Stimulated activated CD4-positive, alpha-beta T cell treated with anti-CD3 and anti-CD28 coated beads, Interleukin-4, amount 100 ng/mL, for 4 hours (primary cell): ENCODE measurements at places on chromosomes 5 and 9.

- DNase-seq, result no peak
Measured at GRCh38 chr5:132458226-132458560, 32.4 kb downstream of the IRF1 start.

- DNase-seq, result no peak
Measured at GRCh38 chr5:34684281-34684979, 28.3 kb downstream of the RAI14 start.

GRCh38 chr5:177366528-177367322 is 9.0 kb downstream of the RGS14 start:
- no peak for DNase-seq

DNA sequence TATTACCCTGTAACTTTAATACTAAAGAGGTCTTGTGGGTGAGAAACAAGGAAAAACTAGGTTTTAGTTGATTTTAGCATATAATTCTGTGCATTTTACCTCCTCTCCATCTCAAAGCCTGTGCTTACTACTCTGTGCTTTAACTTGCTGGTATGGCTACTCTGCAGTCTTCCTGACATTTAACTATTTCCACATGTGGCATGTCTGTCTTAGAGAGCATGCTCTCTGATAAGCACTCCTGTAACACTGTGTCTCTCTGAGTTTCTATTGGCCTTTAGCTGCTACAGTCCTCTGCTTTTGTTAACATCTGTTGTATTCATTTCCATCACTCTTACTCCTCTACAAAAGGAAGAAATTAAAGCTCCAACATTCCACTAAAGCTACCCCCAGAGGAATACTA is 418.3 kb downstream of the RAB3C start:
- DNase-seq, result no peak

DNA sequence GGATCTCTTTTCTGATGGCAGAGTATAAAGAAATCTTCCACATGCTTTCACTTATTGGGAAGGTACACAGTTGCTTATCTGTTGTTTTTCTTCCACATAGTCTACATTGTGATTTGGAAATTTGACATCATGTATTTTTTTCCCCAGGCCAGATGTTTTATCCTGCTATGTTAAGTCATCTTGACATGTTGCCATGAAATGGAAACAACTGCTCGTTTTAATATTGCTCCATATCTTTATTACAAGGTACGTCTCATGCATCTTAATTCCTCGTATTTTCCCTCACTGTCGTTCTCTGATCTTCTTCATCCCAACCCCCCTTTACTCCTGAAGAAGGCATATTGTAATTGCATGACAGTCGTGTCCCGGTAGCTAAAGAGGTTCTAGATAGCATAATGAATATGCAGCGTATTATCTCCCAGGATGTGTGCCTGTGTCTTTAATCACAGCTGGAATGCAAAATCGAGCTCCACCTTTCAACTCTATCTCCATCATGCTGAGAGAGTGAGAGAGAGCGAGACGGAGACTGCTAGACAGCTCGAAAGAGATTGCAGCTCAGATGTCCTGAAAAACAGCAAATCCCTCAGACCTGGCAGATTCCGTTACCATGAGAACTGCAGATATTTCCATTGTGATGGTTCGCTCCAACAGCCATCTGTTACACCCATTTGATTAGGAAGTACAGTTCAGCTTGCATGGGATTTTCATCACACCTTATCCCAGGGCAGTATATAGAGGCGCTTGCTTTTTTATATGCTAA is 281.7 kb downstream of the TMEM38B start:
- no peak for DNase-seq

DNA sequence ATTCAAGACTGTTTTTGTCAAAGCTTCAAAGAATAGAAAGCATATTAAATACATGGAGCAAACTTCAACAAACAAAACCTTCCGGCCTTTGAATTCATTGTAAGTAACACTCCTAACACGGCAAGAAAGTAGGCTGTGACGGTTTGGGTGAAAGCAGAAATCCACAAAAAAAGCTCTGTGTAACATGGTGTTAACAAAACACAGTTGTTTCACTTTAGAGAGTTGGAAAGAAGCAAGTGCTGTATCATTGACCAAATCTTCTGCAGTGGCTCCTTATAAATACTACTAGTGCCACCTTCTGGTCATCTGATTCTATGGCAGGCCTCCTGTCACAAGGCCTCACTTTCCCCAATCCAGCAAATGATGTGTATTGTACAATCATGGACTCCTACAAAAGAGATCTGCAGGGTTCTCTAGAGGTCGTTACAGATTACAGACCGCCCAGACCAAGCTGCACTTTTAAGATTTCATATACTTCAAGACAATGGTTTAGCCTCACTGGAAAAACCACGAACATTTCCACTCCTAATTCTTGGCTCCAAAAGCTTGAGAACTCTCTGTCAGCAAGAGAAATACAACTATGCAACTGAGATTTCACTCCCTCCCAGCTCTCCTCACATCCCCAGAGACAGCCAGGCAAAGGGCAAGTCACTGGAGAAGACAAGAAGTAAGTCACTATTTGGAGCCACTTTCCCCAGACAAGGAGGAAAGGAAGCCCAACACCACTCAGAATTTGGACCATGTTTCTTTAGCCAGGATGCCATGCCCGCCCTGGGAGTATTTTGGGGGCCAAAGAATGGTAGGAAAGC is 196.2 kb downstream of the DTWD2 start:
- no peak for DNase-seq

DNA sequence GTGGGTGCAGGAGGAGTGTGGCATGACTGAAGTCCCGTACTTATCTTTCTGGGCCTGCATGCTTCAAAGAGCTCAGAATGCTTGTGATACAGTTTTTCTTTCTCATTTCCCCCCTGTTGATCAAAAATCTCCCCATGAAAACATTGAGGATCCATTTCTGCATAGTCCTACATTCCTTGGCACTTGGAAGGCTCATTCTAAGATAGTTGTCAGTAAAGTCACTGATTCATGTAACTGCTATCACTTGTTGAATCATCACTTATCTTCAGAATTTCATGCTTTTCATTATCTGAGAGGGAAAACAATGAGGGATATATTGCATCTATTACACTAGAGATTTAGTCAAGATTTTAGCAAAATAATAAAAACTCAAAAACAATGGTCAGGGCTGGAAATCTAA is 1953.1 kb upstream of the CDH6 start:
- no peak for DNase-seq

DNA sequence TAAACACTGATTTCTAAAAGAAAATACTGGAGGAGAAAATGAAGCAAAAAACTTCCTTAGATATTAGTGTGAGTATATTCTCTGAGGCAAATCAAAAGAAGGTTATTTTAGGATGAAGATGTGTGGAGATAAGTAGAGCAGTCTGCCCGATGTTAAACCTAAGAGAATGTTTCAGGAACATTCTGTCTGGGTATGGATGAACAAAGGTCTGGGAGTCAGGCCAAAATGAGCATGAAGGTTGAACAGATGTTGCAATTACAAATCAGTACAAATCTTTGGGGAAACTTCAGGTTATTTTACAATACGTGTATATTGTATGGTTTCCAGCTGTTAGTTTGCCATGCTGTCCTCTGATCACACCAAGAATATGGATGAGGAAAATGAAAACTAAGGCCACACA is 14.4 kb upstream of the CEP78 start:
- no peak for DNase-seq

DNA sequence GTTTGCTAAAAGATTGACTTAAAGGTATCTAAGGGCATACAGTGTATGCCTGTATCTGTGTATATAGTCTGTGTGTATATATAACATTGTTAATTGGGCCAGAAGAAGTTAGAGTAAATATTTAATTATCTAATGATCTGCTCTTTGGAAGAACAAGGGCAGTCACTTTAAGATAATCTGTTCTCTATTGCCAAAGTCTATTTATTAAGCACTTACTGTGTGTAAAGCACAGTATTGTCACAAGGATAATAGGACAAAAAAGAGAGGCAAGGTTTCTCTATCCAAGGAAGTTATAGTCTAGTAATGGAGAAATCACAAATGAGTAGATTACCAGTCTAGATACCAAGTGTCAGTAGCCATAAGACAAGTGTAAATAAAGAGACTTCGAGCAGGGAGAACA is 51.5 kb downstream of the SV2C start:
- no peak for DNase-seq

DNA sequence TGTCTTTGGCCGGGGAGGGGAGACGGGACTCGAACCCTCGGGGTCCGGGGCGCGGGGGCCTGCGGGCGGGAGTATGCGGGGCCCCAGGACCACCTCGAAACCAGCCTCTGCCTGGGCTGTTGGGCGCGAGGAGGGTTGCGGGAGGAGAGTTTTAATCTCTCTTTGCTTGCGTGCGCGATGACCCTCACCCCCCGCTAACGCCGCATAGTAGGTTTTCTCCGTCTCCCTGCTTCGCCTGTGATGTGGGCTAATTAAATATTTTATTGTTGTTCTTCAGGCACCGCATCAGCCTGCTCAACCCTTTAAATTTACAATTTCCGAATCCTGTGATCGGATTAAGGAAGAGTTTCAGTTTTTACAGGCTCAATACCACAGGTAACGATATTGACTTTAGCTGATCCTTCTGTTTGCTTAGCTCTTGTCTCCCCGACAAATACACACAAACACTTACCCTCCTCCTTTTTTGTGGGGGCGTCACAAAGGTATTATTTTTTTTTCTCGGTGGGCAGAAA is 1.7 kb downstream of the TLE4 start:
- no peak for DNase-seq

GRCh38 chr9:106025453-106025852 is 331.1 kb downstream of the TMEM38B start:
- no peak for DNase-seq

DNA sequence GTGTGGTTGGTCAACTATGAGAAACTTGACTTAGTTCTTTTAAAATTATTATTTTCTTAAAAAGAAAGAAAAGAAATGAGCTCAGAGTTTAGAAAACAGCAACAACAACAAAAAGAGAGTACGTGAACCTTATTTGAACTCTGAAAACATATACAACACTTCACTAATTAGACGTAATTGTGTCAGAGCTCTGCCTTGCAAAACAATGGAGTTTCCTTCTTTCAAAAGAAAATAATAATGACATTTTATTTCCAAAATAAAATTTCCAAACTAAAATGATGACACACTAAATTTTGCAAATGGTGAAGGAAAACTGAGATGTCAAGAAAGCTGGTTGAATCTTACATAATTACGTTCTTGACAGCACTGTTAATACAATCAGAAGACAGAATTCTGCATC is 15.4 kb downstream of the ROR2 start:
- no peak for DNase-seq

DNA sequence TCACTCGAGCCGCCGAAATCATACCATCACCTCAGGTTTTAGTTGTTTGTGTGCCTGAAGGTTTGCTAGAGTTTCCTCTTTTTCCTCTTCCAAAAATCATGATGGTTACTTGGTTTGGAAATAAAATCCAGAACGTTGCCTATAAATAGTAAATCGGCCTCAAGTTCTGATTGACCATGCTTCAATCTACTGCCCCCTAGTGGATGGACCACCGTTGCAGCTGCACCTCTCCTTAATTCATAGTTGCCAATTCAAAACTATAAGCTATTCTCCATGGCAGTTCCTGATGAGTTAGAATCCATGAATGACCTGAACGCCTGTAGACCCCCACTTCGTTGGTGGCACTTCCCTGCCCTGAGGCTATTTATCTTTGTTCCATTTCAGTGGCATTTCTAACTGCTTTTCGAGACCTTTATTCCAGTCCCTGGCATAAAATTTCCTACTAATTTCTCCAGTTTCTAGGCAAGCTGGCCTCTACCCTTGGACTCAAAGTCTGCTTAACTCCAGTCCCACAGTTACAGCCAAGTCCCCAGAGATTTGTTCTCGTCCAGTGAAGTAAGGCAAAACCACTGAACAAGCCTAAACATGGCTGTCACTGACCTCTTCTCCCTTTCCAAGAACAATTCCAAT is 422.6 kb downstream of the EFNA5 start:
- no peak for DNase-seq

GRCh38 chr9:81073821-81074220 is 615.5 kb downstream of the TLE1 start:
- DNase-seq, result no peak

DNA sequence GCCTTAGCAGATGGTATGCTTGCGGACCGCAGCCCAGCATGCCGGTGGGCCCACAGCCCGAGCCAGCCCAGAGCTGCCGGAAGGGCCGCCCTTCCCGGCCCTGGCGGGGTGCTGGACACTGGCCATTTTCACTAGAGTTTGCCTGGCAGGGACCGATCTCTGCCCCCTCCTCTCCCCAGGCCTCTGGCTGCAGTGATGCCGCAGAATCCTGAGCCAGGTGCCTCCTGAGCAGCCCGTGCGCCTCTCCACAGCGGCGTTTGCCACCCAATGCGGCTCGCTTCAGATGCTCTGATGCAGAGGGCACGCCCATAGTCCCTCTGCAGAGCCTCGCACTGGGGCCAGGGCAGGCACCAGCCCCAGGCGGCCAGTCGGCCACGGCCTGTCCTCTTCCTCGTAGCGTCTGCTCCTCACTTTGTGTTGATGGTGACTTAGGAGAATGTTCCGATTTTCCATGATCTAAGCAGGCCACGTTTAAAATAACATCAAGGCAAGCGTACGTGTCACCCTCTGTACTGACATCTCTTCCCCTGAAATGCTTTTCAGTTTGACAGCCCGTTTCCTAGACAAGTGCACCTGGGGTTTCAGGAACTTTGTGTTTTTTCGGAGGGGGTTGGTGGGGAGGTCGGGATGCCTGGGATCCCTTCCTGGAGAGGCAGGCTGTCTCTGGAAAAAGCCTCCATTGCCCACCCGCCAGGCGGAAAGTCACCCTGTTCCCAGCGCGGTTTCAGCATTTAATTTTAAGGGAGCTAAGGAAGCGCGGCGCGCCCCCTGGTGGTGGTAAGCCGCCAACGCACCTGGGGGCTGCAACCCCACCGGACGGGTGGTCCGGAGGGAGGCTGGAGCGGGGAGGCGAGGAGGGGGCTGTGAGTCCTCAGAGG is 29.8 kb upstream of the HMCN2 start:
- DNase-seq, result peak; percentile 55

- DNase-seq, result no peak
Measured at GRCh38 chr9:26308328-26308727, 584.3 kb downstream of the CAAP1 start.
